NCI-H446 (cell line): ENCODE measurements at places on chromosomes 2 and 18.

- DNase-seq: peak; percentile 40
Measured at GRCh38 chr2:204776781-204777559, 231.7 kb downstream of the PARD3B start.

DNA sequence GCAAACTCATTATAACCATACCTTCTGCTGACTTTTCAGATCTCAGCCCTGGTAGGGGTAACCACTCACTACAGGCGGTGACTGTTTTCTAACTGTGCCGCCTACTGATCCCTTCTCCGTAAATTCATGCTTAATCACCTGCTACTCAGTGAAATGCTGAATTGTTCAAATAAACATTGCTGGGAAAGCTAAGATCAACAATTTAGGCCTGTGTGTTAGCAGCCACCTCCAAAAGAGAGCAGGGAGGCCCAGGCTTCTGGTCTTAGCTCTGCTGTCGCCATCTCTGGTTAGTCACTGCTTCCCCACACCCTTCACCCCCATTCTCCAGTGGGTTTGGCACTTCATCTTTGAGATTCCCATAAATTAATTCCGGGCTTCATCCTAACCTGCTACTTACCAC, 21.8 kb upstream of the NT5C1B start:
- no peak for DNase-seq

DNA sequence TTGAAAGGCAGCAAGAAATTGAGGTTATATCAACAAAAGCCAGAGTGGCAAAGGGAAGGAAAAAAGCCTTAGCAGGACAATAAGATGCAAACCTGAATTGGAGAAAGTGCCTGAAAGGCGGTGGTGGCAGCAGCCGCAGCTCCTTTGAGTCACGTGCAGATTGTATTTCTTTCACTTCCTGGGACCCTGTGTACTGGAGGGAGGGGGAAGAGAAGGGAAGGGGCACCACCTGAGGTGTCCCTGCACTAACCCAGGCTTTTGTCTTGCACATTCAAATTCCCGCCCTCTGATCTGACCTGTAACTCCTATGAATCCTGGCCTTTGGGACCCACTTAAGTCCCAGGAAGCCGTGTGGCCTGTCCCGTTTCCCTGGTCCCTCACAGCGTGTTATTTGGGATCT, 326.1 kb upstream of the SKOR2 start:
- DNase-seq: no peak

DNA sequence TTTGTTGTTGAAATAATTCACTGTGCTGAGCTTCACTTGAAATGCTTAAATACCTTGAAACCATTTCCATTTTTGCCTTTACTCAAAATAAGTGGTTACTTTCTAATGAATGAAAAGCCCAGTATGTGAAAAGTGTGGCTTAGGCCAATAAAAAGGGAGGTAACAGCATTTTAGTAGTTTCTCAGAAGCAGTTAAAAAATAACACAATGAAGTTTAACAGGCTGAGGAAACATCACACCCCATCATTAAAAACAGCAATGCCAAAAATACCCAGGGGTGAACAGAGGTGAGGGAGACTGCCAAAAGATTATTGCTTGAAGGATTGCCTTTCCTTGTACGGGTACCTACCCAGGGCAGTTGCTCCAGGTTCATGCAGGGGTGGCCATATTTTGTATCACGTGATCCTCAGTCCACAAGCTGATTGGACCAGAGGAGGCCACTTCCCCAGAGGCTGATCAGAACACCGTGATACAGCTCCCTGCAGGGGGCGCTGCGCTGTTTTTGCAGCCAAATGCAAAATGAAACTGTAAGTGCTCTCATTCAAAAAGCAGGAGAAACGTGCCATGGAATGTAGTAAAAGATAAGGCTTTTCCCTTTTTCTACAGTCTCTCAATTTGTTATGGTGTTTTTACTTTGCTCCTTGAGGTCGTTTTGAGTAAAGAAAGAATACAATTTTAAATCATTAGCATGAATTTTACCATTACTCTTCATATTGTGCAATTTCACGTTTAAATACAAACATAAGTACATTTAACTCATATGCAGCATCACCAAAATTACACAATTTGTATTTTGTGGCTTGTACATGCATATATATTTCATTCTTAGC, 70.2 kb upstream of the SH3BP4 start:
- DNase-seq: peak; percentile 71

GRCh38 chr2:103815731-103816130, 1038.2 kb upstream of the POU3F3 start:
- no peak for DNase-seq

GRCh38 chr2:36578343-36579296, 19.3 kb downstream of the FEZ2 start:
- no peak for DNase-seq

- DNase-seq: no peak
Measured at GRCh38 chr2:208359632-208359986, 47.0 kb upstream of the PTH2R start.

DNA sequence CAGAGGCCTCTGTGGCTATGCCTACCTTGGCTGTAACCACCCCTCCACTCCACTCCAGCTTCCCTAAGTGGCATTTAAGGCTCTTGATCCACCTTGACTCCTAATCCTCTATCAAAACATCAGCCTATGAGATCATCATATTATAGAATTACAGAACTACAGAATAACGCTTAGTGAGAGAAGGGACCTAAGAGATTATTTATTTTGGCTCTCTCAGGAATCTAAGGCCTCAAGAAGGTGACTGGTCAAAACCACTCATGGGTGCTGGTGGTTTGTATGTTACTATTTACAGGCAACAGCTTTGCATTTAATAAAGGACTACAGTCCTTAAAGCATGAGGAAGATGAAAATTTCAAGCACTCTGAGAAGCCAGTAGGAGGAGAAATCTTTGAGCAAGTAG, 118.8 kb downstream of the FSHR start:
- no peak for DNase-seq

DNA sequence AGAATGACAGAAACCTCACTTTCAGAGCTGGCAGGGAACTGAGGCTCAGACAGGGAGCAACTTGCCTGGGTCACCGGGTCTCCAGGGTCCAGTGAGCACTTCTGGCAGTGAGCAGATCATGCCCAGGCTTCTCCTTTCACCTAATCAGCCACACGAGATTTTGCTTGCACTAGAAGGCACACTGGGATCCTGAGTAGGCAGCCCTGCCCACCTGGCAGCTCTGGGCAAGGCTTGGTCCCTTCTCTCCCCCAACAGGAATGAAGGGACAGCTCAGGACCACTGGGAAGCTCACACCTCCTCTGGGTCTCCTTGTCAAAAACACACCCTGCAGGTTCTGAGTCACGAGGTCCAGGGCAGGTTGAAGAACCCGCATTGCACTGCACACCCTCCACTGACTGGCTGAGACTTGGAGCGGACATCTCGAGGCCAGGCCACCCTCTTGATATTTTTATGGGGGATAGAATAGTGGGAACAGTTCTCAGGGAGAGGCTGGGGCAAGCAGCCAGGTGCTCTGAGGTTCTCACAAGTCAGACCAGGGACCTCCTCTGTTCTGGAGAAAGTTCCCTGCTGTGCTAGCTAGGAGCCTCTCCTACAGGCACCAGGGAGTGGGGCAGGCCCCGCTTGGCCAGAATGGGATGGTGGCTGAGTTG, 5.7 kb downstream of the MAL start:
- no peak for DNase-seq

GRCh38 chr2:191935247-191935646, 88.4 kb upstream of the CAVIN2 start:
- DNase-seq: peak; percentile 97

DNA sequence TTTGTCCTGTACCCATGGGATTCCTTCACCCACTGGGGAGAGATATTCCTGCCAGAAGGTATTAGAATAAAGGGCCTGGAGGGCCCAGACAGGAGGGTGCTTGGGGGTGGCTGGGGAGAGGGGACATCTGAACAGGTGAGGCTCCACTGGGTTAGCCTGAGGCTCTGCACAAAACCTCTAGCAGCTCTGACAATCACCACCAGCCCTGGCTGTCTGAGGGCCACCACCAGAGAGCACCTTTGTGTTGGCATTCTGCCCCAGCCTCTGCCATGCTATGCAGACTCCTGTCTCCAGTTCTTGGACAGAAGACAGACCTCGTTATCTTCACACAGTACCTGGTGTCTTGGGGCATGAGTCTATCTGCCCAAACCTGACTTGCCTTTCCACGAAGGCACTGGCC, 25.3 kb downstream of the SLC16A14 start:
- DNase-seq: no peak

GRCh38 chr2:201909348-201909747, 103.0 kb downstream of the CDK15 start:
- DNase-seq: no peak

DNA sequence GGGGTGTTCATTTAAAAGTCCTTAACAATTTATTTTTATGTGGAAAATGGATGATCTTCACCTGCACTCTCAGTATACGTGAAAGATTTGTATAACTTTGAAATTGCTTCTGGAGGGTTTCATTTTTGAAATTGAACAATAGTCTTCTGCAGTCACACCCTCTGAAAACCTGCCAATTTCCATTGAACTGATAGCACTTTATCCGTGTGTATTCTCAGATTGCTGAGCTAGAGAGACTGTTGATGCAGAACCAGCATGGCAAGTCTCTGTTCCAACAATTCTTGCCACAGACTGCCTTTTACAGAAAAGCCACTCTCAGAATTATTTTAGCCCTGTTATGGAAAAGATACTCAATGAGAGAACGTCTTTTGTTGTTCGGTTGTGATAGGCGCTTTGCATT, 6.6 kb upstream of the GULP1 start:
- DNase-seq: no peak

DNA sequence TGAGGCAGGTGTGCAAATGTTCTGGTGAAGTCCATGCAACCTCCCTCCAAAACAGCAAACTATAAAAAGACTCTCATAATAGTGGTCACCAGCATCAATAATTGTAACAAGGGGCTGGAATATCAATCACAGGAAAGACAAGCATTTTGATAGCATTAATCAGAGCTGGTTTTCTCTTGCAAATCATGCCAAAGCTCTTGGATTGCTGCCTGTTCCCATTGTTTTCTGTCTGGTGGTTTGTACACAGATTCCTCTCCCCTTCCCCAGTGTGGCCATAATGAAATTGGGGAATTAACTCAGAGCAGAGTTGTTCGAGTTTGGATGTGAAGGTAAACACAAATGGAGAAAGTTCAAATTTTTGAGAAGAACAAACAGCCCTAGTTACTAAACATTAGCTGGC, 134.2 kb downstream of the CDCA7 start:
- no peak for DNase-seq

DNA sequence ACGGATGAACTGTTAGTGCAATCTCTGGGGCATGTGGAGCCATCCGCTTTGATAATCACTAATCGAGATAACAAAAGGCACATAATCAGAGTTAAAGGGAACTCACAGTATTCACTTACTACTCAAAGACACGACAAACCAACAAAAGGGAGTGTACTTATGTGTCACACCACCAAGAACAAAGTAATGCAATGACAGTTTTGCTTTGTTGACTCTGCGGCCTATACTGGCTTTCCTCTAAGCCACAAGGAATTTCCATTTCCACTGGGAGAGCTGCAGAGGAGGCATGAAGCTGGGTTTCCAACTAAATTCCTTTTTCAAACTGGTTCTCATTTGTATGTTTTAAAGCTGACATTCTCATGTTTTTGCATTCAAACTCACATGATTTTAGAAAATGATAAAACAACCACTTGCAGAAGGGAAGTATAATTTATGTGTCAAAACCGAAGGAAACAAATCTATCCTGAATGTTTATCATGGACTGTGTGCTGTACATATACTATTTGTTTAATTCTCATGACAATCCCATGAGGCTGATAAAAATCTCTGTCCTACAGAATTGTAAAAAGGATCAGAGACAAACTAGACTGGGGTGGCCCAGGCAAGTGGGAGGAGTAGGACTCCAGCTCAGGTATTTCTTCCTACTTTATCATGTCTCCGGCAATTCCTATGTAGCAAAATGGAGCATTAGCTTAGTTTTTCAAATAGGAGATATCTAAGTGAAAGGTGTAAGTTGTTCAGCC, 149.6 kb upstream of the SMAD7 start:
- DNase-seq: no peak
